ENCODE measurements at places on chromosomes 12 and 14. TPM values are rescaled to one million over a fixed set of nuclear protein-coding genes. Genes with fewer than 3 reads are reported as not detected.

Gene SLCO1C1
- 0.84 TPM for total RNA-seq

Gene GALC
- 15.2 TPM for total RNA-seq

Gene PAH
- not detected for total RNA-seq

Gene RTL1
- total RNA-seq: not detected

Gene SLC39A5
- total RNA-seq: not detected

Gene HNRNPC
- 267 TPM for total RNA-seq

Gene KCNK10
- not detected for total RNA-seq

Gene ADGRD1
- total RNA-seq: 83.6 TPM

Gene ACACB
- 177 TPM for total RNA-seq

Gene ACOT2
- total RNA-seq: 217 TPM

Gene LAG3
- total RNA-seq: 0.37 TPM

Gene CISTR
- total RNA-seq: 2.4 TPM

Gene AGAP2
- 7.5 TPM for total RNA-seq

- peak; percentile 67 for DNase-seq
These were observed 126.1 kb downstream of the SLC38A6 start for GRCh38 chr14:61106959-61107641.

GRCh38 chr14:67077921-67078320 lies 111.3 kb upstream of the GARIN2 start:
- no peak for DNase-seq

DNA sequence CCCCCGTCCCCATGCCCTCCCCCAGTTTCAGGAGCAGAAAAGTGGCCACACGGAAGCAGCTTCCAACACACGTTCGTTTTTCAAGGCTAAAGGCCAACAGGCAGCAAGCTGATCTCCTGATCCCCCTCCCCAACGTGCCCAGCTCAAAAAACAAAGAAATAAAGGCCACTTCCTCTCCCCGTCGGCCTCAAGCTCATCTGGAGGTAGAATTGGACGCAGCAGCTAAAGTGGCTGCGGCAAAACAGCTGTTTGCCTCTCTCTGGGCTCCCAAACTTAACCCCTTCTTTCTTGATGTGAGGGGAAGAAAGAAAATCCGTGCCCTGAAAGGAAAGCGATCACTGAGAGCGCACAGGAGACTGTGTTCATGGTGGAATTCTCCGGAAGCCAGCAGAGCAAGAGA lies 66.3 kb downstream of the SCARB1 start:
- DNase-seq: no peak

GRCh38 chr12:49413010-49413409 lies 45.7 kb downstream of the SPATS2 start:
- no peak for DNase-seq

GRCh38 chr14:73775339-73776193 lies 61.4 kb upstream of the PNMA1 start:
- DNase-seq: no peak

DNA sequence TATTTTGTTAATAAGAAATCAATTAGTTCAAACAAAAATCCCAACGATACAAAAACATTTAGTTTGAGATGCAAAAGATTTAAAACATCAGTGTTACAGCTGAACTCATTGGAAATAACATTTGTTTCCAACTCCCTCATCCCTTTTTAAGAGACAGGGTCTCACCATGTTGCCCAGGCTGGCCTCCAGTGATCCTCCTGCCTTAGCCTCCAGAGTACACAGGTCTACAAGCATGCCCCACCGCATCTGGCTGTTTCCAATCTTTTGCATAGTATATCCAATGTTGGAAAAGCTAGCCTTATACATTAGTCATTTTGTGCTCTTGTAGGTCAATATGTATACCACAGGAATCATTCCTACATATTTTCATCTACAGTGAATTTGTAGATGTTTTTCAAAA lies 11.5 kb downstream of the RSRC2 start:
- DNase-seq: no peak

DNA sequence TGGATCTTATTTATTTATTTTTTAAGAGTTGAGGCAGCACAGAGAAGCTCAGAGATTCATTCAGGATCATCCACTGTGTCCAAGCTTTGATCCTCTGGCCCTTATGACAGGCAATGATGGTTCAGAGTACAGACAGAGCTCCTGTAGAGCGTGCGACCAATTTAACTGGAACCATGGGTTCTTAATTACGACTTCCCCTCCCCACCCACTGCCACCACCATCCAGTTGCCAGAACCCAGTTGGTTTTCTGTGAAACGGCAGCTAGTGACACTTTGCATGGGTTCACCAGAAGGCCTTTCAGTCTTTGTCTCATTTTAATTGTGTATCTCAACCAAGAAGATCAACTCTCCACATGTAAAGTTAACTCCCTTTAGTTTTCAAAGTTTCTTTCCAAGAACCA lies 478.2 kb downstream of the ZFP36L1 start:
- DNase-seq: no peak

- DNase-seq: no peak
These were observed 36.6 kb downstream of the TC2N start for GRCh38 chr14:91830777-91831176.

- DNase-seq: no peak
These were observed 97.0 kb downstream of the DPF3 start for GRCh38 chr14:72796935-72797334.

GRCh38 chr14:87186737-87187136 lies 806.2 kb downstream of the GALC start:
- no peak for DNase-seq

DNA sequence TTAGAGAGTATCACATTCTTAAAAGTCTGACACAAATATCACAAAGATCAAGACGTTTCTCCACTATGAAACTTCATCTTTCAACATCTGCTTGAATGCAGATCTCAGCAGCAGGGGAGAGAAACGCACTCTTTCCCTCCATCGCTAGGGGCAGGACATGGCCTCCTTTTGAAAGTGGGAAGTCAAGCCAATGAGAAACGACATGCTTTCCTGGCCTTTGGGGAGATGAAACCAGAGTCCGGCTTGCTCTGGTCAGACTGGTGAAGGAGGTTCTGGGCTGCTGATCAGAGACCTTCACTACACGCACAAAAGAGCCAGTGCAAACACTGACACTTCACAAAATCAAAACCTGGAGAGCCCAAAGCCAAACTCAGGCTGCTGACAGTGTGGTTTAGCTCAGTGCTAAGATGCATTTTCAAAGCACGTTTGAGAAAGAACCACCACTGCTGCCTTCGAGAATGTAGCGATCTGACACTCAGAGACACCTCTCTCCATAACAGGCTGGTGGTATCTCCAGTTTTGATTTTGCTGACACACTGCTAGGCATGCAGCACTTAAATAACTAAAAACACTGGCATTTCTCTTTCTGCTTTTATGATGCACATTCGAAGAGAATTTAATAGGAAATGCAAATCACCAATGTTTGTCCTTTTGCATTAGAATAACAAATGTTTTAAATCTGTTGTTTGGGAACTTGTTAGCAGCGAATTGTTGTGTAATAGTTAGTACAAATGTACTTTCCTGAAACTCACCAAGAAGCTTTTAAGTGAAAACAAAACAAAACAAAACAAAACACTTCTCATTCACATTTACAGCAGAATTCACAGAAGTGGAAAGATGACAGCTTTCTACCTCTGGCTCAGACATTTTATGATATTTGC lies 93.9 kb upstream of the OVCH1 start:
- DNase-seq: no peak

DNA sequence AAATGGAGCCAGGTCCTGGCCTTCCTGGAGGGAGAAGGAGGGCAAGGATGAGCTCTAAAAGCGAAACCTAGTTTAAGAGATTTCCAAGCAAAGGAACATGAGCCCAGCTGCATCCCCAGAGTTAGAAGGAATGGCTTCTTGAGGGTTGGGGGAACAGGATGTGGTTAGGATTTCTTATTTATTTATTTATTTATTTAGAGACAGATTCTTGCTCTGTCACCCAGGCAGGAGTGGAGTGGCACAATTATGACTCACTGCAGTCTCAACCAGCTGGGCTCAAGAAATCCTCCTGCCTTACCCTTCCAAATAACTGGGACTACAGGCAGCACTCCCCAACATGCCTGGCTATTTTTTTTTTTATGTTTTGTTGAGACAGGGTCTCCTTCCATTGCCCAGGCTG lies 25.3 kb upstream of the TMEM106C start:
- no peak for DNase-seq

GRCh38 chr12:110234331-110234751 lies 46.7 kb upstream of the ATP2A2 start:
- DNase-seq: no peak

GRCh38 chr14:50647753-50648152 lies 20.4 kb downstream of the SAV1 start:
- DNase-seq: no peak

- DNase-seq: no peak
These were observed 18.1 kb downstream of the GPATCH2L start for GRCh38 chr14:76169776-76170175.

DNA sequence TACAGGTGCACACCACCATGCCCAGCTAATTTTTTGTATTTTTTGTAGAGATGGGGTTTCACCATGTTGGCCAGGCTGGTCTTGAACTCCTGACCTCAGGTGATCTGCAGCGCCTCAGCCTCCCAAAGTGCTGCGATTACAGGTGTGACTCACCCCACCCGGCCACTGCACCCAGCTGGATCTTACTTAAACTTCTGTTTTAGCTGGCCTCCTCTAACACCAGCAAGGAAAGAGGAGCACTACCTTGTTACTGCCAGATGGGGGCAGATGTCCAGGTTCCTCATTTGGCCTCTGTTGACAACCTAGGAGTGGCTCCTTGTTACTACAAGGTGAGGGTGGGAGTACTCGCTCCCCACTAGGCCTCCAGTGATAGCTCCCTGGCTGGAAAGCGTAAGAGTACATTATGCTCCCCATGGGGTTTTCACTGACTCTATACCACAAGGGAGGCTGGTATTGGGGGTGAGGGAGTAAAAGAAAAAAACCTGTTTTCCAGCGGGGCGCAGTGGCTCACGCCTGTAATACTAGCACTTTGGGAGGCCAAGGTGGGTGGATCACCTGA lies 13.2 kb upstream of the ARF6 start:
- no peak for DNase-seq

GRCh38 chr12:51951199-51951842 lies at the start of gene ACVR1B:
Gene ACVR1B (plus strand): TSS chr12:51951699. CDS start chr12:51951744, 45 bp downstream.
- DNase-seq: peak; percentile 96

DNA sequence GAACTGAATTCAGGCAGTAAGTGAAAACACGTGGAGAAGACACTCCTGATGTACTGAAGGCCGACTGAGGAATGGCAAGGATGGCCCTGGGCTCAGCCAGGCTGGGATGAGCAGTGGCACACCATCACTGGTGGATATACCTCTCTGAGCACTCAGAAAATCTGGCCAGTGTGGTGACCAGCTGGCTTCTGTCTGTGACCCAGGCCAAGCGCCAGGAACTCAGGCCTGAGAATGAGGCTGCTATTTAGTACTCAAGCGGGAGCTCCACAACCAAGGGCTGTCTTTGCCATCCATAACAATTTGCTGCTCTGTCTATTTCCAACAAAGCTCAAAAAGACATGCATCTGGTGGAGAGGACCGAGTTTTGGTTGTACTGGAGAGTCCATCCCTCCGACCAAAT lies 586.3 kb downstream of the BCL11B start:
- no peak for DNase-seq

DNA sequence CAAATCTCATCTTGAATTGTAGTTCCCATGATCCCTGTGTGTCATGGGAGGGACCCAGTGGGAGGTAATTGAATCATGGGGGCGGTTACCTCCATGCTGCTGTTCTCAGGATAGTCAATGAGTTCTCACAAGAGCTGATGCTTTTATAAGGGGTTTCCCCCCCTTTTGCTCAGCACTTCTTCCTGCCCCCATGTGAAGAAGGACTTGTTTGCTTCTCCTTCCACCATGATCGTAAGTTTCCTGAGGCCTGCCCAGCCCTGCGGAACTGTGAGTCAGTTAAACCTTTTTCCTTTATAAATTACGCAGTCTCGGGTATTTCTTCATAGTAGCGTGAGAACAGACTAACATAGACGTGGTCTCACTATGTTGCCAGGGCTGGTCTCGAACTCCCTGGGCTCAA lies 56.1 kb upstream of the EIF5 start:
- DNase-seq: no peak

DNA sequence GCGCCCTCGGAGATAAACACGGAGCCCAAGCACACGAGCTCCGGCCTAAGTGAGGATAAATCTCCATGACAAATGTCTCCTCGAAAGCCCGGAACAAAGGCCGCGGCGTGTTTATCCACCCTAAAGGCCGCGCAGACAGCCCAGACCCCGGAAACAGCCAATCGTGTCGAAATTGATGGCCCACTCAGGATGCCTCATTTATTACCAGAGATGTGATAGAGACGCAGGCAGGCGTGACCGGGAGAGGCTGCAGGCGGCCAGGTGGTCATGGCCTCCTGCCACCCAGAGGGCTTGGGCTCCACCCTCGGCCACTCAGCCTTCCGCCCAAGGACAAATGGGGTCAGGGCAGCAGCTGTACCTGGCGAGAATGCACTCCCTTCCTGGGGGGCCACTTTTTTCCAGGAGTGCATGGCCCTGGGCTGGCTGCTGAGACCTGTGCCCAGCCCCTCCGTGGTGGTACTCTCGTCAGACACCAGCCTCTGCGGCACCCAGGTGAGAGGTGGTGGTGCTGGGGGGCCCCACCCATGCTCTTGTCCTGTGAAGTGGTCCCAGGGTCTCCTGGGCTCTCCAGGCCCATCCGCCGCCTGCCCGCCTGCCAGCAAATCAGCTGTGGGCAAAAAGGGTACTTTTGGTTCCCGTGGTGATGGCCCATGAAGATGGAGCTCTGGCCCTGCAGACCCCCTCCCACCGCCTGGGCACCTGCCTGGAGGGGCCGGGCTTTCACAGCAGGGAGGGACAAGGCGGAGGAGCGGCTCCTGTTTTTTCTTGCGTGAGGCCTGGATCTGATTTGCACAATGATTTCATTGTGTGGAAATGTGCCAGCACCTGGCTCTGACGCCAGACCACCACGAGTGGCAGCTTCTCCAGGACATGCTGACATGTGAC lies 211.5 kb upstream of the C14orf180 start:
- DNase-seq: peak; percentile 20

DNA sequence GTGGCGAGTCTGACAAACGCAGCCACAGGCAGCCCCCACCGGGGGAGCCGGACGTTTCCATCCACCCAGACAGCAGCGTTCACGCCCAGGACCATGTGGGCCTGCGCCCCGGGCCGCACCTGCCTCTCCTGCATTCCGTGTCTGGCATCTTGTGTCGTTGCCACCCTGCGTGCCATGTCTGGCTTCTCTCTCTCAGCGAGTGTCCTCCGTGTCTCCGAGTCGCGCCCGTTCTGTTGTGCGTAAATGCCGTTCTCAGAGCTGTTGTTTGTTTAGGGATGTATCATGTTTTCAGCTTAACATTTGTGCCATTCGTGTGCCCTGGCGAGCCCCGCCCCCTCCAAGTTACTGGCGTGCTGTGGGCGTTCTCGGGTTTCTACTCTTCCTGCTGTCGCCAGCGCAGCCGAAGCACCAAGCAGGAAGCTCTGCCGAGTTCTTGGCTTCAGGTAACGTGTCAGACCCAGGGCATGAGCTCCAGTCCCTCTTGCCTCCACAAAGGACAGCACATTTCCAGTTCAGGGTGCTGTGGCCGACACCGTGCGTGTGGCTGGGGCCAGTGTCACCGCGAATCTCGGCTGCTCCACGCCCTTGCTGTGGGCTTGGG lies 34.6 kb downstream of the NOC4L start:
- DNase-seq: peak; percentile 21

DNA sequence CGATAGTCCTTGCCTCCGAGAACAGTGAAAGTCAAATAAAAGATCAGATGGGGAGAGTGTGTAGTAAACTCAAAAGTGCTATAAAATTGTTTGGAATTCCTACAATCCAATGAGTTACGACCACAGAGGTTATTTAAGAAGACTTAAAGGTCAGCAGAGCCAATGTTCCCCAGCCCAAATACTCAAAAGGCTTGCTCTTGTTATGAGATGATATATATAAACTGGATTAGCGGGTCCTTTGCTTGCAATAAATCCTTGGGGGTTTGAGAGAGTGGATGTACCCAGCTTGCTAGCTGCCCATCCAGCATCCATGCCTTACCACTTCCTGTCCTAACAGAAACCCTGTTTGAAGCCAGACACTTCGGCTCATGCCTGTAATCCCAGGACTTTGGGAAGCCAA lies 29.0 kb upstream of the MED13L start:
- DNase-seq: no peak

Measured in left ventricle myocardium superior (tissue), 1 donor.